KBM-7 (cell line): ENCODE measurements at places on chromosomes 7 and 10.

GRCh38 chr7:9124320-9124719 lies 690.9 kb downstream of the NXPH1 start:
- no peak for DNase-seq

GRCh38 chr10:62450912-62451610 lies 76.9 kb downstream of the ZNF365 start:
- DNase-seq, result no peak

DNA sequence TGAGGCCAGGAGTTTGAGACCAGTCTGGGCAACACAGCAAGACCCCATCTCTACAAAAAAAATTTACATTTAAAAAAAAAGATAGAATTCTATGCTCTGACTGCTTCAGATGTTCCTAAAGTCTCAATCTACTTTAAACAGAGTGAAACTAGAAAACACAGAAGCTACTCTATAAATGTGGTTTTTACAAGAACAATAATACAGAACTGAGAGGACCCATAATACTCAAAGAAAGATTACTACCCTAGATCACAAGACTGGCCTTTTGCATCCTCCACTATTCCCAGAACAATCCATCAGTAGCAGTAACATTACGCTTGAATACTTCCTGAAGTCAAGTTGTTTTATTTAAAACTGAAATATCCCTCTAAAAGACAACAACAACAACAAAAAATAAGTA lies 119.4 kb downstream of the ZFAND4 start:
- no peak for DNase-seq

DNA sequence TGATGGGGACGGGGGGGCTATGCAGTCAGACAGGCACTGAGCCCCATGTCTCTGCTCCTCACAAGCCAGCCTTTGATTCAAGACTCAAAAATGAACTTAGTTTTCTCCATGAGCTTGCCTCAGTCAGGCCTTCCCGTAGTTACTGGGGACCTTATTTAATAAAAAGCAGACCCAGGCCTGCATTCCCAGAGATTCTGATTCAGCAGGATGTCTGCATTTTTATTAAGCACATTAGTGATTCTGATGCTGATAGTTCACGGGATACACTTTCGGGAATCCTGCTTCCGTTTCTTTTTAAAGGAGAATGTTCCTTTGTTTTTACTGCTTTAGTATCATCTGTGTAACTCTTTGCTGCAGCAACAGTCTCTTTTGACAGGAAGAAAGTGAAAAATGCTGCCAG lies 28.3 kb upstream of the PLPP4 start:
- no peak for DNase-seq

DNA sequence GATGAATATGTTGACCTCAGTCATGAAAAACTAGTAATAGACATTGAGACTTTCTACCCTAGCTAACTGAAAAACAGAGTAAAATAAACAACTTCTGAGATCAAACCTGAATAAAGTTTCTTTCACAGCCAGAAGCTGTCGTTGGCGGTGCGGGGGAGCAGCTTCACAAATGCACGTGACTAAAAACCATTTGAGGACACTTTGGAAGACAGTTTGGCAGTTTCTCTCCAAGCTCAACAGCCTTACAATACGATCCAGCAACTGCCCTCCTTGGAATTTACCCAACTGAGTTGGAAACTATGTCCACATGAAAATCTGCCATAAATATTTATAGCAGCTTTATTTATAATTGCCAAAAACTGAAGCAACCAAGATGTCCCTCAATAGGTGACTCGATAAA lies 63.1 kb downstream of the CYTH3 start:
- no peak for DNase-seq

DNA sequence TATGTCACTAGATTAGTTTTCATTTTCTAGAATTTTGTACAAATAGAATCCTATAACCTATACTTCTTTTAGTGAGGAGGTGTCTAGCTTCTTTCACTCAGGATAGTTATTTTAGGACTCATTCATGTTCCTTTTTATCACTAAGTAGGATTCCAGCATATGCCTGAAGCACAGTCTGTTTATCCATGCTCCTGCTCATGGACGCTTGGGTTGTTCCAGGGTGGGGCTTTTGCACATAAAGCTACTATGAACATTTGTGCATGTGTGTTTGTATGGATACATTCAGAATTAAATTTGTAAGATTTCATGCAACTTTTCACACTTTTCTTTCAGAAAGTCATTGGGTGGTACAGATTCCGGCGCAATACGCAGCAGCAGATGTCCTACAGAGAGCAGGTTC lies 24.6 kb downstream of the ABRAXAS2 start:
- no peak for DNase-seq

DNA sequence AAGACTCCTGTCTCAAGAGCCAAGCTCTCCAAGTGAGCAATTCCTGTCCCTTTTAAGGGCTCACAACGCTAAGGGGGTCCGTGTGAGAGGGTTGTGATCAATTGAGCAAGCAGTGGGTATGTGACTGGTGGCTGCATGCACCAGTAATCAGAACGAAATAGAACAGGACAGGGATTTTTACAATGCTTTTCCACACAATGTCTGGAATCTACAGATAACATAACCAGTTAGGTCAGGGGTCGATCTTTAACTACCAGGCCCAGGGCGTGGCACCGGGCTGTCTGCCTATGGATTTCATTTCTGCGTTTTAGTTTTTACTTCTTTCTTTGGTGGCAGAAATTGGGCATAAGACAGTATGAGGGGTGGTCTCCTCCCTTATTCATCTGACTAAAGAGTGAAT lies 54.9 kb upstream of the SP4 start:
- no peak for DNase-seq

DNA sequence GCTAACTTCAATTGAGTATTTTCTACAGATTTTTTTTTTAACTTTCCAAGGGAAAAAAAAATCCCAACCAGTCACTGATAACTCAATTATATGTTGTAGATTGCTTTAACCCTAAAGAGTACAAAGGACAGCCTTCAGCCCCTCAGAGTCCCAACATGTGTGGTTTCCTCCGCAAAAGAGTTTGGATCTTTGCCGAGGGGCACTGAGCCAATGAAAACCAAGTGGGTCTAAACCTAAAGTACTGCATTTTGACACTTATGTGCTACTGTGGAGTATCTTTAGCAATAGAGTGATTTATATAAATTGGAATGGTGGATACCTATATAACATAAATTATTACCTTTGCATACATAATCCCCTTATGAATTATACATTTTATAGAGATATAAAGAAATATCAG lies 91.5 kb downstream of the SEMA3D start:
- no peak for DNase-seq
